Hematopoietic multipotent progenitor cell treated with erythropoietin and hydrocortisone succinate and interleukin-3 and kit ligand, for 6 days (in vitro differentiated cells): ENCODE measurements at places on chromosomes 12 and 14.

DNA sequence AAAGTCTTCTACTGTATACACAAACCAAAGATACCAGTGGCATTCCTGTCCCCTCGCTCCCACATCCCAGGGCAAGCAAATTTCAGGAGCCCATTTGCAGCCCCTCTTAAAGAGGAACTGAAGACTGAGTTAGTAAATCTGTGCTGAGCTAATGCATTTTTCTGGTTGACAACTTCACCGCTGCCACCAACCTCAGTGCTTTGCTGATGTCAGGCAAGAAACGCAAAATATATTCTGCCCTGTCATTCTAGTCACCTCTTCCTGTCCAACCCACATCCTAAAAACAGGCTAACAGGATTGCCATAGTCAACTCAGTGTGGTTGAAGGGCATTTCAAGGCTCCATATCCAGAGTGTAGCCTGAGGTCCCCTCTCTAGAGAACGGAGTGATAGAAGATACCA is 59.4 kb upstream of the FICD start:
- DNase-seq: no peak

GRCh38 chr12:29889737-29890136 is 106.0 kb upstream of the TMTC1 start:
- peak; percentile 44 for DNase-seq

GRCh38 chr14:74846968-74847665 is 28.8 kb downstream of the PROX2 start:
- DNase-seq: no peak

- DNase-seq: no peak
These were observed 216.8 kb downstream of the ZFP36L1 start for GRCh38 chr14:68576031-68576430.

DNA sequence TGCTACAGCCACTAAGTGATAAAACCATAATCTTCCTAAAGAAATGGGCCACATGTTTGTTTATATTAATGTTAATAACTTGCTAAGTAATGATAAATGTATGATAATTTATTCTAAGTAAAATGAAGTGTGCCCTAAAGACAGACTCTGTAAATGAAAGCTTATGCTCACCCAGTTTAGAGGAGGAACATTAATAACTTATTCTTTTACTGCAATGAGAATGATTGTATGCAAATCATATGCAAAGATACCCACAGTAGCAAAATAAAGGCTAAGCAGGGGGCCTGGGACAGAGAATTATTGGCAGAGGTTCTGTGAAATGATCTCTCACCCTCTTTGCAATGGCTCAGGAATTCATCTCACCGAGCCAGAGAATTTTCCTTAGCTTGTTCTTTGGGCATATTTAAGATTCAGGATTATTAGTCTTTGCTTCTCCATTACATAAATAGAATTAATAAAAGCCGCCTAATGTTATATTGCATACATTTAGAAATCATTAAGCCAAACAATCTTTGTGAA is 75.9 kb downstream of the TMEM132D start:
- DNase-seq: no peak

GRCh38 chr12:1213618-1214205 is 222.7 kb downstream of the ERC1 start:
- no peak for DNase-seq

GRCh38 chr12:71642264-71642663 is 21.4 kb downstream of the ZFC3H1 start:
- DNase-seq: no peak

DNA sequence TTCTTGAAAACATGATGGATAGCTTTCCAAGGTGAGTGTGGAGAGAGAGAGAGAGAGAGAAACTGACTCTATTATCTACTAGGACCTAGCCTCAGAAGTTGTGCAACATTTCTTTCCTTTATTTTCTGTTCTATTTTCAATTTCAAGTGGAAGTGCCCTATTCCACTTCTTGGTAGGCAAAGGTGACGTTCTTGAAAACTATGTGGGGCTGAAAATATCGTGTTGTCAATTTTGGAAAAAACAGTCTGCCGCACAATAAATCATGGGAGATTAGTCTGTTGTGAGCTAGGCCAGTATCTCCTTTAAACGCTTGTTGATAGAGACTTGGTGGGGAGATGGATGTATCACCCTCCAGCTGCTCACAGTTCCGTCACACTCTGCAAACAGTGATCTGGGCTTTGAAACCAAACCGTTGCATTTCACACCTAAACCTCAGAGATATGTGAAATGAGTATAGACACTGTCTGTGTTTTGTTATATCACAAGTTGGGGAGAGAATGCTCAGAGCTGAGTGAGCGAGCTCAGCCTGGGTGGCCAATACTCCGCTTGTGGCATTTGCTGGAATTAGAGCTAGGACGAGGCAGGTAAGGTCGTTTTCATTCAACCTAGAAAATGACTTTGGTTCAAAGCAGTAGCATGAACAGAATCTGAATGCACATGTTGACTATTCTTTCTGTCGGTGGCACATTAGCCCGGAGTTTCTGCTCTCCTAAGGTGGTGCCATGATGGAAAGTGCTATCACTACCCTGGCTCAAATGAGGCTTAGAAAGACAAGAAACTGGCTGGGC is 75.1 kb upstream of the ST8SIA1 start:
- no peak for DNase-seq

DNA sequence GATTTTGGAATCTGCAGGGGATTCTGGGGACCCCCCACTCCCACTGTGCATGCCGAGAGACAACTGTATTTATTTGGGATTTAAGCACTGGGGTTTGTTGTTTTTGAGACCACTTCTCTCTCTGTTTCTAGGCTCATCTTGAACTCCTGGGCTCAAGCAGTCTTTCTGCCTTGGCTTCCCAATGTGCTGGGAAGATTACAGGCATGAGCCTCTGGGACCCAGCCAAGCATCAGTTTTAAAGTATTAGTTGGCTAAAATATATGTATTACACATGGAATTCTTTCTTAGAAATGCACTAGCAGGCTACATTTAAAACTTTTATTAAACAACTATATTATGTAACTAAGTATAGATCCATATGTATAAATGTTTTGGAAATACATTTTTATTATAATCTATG is 78.3 kb downstream of the AEBP2 start:
- DNase-seq: no peak

- DNase-seq: peak; percentile 60
These were observed 5.0 kb downstream of the HNRNPC start for GRCh38 chr14:21264025-21264801.

GRCh38 chr12:118714051-118714460 is 267.3 kb upstream of the SRRM4 start:
- DNase-seq: peak; percentile 75

- no peak for DNase-seq
These were observed 887.8 kb downstream of the TRHDE start for GRCh38 chr12:73159954-73160353.

DNA sequence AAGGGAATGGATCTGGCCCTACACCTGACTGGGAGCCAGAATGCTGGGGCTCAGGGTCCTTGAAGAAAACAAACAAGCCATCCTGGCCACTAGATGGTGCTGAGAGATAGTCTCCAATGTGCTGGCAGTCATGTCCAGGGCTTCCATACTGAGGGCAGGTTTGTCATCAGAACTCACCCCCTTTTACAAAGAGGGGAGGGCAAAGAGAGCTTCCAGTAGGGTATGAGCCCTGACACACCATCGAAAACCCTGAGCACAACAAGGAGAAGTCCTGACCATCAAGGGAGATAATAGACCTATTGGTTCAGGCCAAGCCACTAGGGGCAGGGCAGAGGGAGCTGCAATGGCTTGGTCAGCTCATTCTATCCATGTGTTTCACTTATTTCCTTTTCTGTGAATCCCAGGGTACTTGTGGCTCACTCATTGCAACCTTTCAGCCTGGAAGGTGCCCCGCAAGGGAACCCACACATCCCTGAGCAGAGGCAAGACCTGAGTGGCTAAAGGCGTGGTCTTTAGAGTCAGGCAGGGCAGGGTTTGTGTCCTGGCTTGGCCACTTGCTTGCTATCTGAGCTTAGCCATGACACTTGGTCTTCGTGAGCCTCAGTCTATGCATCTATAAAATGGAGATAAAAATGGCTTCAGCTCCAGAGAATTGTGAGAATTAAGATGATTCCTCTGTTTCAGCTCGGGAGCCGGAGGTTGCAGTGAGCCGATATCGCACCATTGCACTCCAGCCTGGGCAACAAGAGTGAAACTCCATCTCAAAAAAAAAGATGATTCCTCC is 6.2 kb upstream of the PLEKHH1 start:
- peak; percentile 74 for DNase-seq

GRCh38 chr14:84323978-84324377 is 1206.0 kb upstream of the FLRT2 start:
- no peak for DNase-seq

GRCh38 chr14:62824086-62824485 is 221.2 kb downstream of the KCNH5 start:
- DNase-seq: no peak

DNA sequence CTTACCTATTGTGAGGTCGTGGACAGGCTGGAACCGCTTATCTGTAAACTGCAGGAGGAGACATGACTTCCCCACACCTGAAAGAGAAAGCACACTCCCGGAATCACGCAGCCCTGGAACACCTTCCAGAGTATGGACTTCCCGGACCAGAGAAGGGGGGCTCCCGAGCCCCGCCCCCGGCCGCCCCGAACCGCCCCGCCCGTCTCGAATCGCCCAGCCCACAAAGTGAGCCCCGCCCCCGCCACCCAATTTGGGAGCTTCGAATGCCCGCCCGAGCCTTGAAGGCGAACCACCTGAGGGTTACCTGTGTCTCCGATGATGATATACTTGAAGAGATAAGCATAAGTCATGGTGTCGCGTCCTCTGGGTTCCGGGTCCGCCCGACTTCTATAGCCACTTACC is 235 bp downstream of the RAB2B start:
- no peak for DNase-seq

- no peak for DNase-seq
These were observed 7.9 kb downstream of the NOVA1 start for GRCh38 chr14:26589925-26590324.

GRCh38 chr12:105334582-105334981 is 4.1 kb downstream of the C12orf75 start:
- no peak for DNase-seq

DNA sequence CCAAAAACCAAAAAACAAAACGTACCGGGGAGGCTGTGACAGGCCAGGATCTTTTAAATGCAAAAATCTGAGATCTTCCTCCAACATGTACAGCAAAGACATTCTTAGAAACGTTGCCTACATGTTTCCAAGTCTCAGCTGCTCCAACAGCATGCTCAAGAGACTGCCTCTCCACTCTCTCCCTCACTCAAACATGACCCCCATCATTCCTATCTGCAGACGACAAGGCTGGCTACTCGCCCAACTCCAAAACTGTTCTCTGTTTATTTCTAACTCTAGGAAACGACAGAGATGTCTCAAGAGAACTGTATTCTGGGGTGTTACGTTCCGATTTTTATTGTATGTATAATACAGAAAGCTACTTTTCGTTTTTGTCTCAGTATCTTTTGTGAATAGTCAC is 57.5 kb upstream of the TMCC3 start:
- DNase-seq: no peak

DNA sequence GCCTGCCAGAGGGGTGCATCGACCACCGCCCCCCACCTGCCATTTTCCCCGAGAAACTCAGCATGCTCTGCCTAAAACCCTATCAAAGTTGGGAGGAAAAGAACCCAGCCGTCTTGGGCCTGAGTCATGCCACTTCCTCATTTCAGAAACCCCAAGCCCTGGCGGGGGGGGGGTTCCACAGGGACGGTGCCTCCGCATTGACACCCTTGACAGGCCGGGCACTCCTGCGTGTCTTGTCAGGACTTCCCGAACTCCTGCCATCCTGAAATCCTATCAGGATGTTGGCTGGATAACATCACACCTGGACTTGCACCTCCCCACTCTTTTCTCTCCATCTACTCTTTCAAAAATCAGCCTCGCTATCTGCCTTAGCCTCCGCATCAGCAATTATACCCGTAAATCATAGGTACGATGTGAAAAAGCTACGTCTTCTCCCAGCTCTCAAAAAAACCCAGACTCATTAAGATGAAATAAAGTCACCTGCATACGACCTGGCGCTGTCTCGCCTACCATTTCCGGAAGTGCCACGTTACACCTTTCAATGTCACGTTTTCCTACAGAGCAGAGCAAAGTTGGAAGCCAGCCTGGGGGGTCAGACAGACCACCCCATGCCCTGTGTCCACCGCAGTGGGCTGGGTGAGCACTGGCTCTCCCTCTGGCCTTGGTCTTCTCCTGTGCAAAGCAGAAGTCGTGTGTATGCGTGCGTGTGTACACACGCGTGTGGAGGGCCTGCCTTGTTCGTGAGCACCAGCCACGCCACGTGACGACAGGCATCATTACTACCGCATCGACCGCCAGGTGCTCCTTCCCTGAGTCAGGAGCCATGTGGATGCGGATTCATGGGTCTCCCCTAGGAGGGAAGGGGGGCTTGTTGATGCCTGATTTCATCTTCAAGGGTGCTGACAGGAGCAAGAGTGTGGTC is 96.7 kb downstream of the RFLNA start:
- peak; percentile 84 for DNase-seq
